ENCODE measurements at places on chromosomes 5 and 9. TPM values are rescaled to one million over a fixed set of nuclear protein-coding genes. Genes with fewer than 3 reads are reported as not detected.

C9orf50 gene
- 4.3 TPM for polyA plus RNA-seq

ANKDD1B gene
- polyA plus RNA-seq: not detected

INSL6 gene
- not detected for polyA plus RNA-seq

MYMK gene
- polyA plus RNA-seq: not detected

LAMC3 gene
- polyA plus RNA-seq: 5.4 TPM
